Transverse colon (tissue), 4 donors: ENCODE measurements at places on chromosomes 11 and 22. TPM values are rescaled to one million over a fixed set of nuclear protein-coding genes. Genes with fewer than 3 reads are reported as not detected.

DNA sequence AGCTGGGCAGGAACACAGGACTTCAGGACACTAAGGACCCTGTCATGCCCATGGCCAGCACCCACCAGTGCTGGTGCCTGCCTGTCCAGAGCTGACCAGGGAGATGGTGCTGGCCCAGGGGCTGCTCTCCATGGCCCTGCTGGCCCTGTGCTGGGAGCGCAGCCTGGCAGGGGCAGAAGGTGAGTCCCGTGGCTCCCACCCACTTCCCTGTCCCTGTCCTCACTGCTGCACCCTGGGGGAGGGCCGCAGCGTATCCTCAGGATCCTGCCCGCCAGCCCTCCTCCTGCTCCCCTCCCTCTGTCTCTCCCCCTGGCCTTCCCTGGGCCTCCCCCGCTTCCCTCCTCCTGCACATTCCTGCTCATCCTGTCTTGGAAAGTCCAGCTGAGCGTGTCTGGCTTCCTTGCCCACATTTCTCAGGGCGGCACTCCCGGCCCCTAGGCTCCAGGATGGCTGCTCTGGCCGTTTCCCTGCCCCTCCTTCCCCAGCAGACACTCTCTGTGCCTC is 8.7 kb downstream of the CSF2RB start:
- DNase-seq = no peak

DNA sequence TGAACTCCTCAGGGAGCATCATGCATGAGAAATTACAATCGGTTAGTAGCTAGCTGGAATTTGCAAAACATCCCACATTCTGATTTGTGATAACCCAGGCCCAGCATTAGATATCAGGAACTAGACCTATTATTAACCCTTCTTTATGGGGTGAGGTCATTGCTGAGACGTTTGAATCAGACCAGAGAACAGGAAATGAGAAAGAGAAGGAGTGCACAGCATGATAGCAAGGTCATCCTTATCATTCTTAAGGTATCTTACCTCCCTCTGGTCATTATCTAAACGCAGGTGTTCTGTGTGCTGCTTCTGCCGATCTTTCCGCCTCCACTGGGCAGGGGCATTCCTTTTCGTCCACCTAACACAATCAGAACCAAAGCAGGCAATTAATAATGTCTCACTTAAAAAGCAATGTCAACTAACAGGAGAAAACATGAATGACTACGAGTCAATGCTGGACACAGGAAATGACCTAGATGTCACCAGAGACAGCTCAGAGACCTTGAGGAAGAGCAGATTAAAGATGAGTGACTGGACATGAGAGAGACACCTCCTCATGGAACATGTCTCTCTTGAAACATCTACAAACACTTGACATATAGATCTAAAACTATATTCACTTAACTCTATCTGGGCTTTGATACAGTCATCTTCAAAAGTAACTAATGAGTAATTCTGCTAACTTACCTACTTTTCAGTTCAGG is 78.3 kb upstream of the SCUBE2 start:
- no peak for DNase-seq

Gene HEPN1
- not detected for total RNA-seq

GRCh38 chr22:50048061-50048765 is 9.9 kb downstream of the TTLL8 start:
- DNase-seq = no peak

Gene BEST1
- 3.7 TPM for total RNA-seq

DNA sequence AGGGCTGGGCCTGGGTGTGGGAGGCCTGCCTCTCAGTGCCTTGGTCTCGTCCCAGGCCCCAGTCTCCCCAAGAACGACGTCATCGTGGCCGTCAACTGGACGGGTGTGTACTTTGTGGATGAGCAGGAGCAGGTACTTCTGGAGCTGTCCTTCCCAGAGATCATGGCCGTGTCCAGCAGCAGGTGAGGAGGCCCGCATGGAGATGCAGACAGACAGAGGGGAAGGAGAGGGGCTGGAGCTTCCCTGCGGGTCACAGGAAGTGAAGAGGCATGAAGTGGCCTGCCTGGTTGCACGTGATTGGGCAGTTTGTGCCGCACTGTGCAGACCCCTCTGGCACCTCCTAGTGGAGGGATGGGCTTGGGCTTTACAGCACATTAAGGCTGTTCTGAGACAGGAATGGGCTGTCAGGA is 70.4 kb downstream of the MYO7A start:
- no peak for DNase-seq

GRCh38 chr11:9982796-9983579 is 311.0 kb downstream of the SBF2 start:
- DNase-seq = peak; percentile 38

Gene PLAAT2
- 47.9 TPM for total RNA-seq

DNA sequence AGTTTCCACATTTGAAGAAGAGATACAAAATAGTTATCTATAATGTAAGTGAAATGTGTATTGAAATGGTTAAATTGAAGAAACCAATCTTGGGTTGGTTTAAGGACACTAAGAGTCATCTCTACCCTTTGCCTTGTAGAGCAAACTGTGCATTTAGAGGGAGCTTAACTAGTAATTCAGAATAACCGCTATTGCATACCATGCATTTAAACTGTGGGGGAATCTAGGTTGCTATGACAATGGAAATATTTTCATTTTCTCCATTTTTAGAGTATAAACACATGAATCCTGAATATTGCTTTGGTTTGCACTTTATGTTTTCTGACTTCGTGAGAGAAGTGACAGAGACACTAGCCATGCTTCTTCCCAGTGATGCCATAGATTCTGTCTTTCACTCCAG is 39.7 kb downstream of the FAT3 start:
- DNase-seq = no peak

DNA sequence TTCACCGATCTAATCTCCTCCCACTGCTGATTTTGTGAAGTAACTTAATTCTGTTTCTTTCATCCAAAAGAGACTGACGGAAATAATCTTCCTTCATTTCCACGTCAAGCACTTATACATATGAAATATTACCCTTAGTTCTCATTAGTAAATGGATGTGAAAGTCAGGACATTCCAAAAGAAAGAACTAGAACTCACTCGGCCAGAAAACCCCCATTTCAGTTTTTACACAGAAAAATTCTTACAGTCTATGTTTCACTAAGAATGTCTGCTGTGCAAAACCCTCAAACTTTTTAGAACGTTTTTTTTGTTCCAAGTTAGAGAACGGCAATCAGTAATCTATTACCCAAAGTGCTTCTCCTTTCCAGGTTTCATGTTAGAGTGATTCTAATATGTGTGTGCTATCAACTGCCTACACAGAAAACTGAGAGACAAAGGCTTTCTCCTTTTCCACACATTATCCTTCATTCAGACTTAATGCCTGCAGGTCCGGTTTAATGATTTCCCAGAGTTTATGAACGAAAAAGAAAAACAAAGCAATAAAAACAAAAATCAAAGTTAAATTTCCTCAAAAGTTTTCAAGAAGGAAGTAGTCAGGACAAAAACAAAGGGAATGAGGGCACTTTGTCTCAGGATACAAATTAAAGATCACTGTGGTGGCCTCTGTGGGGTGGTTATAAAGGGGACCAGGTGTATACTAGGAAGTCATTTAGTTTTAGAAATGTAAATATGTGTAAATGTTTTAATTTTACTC is 11.3 kb upstream of the SESN3 start:
- DNase-seq = no peak

GRCh38 chr11:45869551-45869950 is 15.9 kb upstream of the MAPK8IP1 start:
- DNase-seq = no peak

Gene TNNT3
- not detected for total RNA-seq

DNA sequence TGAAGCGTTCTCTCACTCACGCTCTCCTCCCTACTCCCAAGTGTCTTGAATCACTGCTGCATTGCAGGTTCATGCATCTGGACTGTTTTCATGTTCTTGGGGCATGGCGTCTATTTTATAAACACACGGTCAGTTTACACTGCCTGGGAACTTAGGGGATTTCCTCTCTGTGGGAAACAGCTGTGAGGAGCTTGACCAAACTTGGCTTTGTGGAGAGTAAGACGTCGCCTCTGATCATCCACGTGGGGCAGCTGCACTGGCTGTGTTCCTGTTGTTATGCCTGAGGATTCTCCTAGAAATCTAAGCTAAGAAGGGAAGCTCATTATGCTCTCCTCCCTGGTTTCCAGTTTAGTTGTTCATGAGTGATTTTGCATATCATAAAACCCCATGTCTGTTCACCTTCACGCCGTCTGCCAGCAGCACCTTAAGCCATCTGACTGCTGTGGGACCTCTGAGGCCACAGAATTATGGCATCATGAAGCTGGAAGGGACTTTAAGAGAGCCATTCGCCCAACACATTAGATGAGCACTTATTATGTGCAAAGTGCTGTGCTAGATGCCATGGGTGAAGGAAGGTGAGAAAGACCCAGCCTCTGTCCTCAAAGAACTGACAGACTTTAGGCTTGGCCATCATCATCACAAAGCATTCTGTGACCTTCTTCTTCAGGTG is 38.8 kb upstream of the POU2AF1 start:
- peak; percentile 68 for DNase-seq

DNA sequence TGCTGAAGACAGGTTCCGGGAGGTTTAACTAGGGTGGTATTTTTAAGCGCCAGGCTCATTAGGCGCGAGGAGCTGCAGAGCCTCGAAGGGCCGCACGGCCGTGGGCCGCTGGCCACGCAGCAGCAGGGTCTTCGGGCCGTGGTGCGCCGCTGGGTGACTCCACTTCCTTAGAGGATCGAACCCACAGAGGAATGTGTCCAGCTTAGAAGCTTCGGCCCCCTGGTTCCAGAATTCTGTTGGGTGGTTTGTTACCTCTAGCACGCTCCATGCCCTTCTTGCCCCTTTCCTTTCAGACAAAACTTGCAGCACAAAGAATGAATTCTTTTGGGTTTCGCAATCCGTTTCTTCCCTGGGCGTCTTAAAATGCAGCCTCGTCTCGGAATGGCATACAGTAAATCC is 773 bp upstream of the PATL1 start:
- DNase-seq = peak; percentile 42

- DNase-seq = no peak
Observed at GRCh38 chr22:18121506-18121905, 10.9 kb downstream of the TUBA8 start.

DNA sequence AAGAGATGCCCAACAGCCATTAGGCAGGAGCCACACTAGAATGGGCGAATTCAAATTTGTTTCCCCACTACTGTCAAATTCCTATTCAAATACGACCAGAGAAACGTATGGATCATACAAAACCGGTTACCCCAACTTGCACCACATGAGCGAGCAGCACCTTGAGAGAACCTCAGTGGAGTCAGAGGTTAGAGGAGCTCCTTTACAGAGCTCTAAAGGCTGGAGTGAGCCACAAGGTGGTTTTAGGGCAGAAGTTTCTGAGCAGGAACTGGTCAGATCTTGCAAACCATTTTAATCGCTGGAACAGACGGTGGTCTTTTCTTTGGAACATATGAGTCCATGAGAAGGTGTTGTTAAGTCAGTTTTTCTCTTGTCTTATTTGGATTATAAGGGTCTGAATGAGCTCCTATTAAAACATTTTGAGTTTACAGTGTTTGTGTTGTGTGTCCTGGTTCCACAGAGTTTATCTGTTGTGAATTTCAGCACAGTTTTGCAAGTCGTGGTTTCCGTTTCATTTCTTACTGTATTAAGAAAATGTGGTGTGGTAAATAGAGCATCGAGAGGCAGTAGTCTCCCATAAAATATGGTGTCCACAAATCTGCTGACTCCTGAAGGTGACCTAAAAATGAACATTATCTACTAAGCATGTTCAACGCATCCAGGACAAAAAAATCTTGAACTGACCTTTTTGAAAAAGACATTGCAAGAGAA is 471.7 kb downstream of the NTM start:
- no peak for DNase-seq

GRCh38 chr11:64492561-64492960 is 98.5 kb upstream of the SLC22A12 start:
- no peak for DNase-seq

DNA sequence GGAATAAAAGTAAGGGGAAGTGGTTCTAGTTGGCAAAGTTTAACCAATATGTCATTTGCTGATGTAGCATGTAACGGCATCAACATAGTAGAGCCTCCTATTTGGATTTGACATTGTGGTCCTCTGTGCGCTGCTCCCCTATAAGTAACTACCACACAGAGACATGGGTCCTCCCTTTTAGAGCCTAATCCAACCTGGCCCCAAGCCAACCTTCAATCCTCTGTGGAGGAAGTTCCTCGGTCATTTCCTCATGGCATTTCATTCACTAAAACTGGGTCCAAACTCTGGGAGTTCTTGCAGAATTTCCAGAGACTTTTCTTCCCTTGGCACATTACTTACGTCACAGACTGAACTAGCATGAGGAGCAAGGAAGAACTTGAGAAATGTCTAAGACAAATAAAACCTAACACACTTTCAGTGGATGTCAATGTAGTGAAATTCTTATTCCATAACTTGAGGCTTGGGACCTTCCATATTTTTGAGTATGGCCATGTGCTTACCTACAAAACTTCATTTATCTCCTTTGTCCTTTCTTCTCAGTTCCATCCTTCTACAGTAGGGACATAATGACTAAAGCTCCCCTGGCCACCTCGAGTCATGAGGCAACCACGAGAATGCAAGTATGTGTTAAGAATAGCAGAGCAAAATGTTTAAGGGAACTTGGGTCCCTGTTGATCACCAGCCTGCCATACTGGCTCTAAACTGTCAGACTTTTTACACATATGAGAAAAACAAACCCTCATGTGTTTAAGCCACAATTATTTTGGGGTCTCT is 34.7 kb downstream of the MMP20 start:
- no peak for DNase-seq

DNA sequence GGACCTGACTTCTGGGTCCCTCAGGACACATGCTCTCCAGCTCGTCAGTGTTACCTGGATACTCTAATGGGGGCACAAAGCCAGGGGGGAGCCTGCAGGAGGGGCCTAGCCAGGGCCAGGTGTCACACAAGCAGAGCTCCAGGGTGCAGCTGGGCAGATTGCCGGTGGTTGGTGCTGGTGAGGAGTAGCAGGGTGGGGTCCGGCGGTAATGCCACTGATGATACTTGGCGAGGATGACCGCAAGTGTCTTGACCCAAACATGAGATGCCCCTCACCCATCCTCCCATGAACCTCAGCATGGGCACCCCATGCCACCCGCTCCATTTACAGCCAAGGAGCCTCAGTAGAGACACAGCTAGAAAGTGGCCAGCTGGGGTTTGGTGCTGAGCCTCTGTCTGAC is 15.1 kb upstream of the KCNQ1OT1 start:
- no peak for DNase-seq

DNA sequence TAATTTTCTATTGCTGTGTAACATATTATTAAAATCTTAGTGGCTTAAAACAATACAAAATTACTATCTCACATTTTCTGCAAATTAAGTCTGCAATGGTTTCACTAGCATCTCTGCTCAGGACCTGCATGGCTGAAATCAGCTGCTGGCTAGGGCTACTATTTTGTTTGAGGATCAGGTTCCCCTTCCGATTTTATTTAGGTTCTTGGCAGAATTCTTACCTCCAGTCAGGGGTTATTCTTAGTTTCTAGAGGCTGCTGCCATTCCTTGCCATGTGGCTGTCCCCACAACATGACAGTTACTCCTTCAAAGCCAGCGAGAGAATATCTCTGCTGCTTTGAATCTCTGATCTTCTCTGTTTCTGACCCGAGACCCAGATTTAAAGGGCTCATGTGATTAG is 424.5 kb upstream of the ANO5 start:
- DNase-seq = no peak

Gene MEI1
- total RNA-seq = not detected

Gene DUSP8
- total RNA-seq = 13.3 TPM

Gene H19
- total RNA-seq = 20.7 TPM
